ENCODE measurements at places on chromosomes 2 and 18. TPM values are rescaled to one million over a fixed set of nuclear protein-coding genes. Genes with fewer than 3 reads are reported as not detected.

DNA sequence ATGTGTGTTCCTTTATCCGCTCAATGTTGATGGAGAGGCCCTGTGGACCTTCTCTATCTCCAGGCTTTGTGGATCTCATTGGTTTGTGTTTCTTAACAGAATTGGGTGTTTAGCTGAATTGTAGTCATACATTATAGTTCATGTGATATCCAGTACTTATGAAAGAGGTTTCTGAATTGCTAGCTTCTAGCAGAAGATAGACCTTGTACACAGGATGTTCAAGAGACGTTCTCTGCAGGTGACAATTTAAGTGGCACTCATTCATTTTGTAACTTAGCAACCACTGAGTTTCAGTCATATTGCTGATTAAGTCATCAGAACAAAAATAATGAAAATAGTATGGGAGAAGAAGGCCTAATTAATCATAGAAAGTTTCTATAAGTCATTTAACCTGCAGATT lies 279.2 kb downstream of the ALPK2 start:
- H3K36me3 ChIP-seq, result no peaks in the 10 kb centered on the region
- no peaks in the 10 kb centered on the region for H3K27me3 ChIP-seq
- peak; percentile 23 for ATAC-seq
- H3K4me3 ChIP-seq, result no peak overlapping the region
- H3K4me1 ChIP-seq, result no peaks in the 10 kb centered on the region

- H3K4me3 ChIP-seq, result peak overlapping the region; percentile 79
- peaks cover 27% of the 10 kb centered on the region for H3K4me1 ChIP-seq
- H3K36me3 ChIP-seq, result peaks cover 11% of the 10 kb centered on the region
- H3K27ac ChIP-seq, result peak overlapping the region; percentile 99
- H3K27me3 ChIP-seq, result peaks cover 3% of the 10 kb centered on the region
Observed at GRCh38 chr2:203830304-203831055, 37.1 kb upstream of the CTLA4 start.

DNA sequence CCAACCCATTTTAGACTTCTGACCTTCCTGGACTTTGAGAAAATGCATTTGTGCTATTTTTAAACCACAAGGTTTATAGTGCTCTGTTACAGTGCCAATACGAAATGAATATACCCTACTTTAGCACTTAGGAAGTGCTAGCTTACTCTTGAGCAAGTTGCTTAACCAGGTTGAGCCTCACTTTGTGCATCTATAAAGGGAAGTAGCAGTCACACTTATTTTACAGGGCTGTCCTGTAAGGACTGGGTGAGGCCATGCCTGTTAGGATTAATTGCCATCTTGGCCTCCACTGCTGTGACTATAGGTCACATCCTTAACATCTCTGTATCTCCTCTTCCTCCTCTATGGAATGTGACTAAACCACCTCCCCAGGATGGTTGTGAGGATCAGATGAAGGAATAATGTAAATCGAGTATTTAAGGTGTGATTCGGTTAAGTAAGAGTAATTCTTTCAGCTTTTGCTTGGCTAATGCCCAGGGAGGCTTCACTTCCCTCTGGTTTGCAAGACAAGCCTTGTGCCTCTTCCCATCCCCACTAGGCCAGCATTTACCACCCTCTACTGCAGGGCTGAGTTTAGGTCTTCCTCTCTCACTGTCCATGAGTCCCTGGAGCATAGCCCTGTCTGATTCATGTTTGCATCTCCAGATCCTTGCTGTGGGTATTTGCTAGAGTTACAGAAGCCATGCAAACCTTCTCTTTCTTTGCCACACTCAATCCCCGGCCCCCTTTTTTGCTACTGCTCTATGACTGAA lies 341.2 kb downstream of the ZNF521 start:
- no peak for ATAC-seq
- peaks cover 4% of the 10 kb centered on the region for H3K27me3 ChIP-seq
- no peaks in the 10 kb centered on the region for H3K36me3 ChIP-seq
- no peak overlapping the region for H3K27ac ChIP-seq
- no peaks in the 10 kb centered on the region for H3K4me1 ChIP-seq

DNA sequence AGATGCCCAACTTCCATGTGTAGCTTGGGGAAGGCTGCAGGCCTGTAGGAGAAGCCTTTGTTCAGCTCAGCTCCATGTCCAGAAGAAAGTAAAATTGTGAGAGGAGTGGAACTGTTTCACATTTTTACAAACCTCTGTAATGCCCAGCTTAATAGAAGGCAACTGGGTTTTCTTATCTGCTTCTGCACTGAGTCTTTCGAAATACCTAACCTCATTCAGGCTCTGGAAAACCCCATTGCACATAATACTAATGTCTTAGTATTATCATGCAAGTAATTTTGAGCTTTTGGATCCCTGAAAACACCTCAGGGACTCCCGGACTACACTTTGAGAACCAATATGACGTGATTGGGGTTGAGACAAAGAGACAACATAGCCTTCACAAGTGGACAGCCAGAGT lies 5.8 kb downstream of the SMIM21 start:
- H3K4me3 ChIP-seq, result no peak overlapping the region
- no peak for ATAC-seq
- no peaks in the 10 kb centered on the region for H3K4me1 ChIP-seq
- H3K27me3 ChIP-seq, result peaks cover 21% of the 10 kb centered on the region

DNA sequence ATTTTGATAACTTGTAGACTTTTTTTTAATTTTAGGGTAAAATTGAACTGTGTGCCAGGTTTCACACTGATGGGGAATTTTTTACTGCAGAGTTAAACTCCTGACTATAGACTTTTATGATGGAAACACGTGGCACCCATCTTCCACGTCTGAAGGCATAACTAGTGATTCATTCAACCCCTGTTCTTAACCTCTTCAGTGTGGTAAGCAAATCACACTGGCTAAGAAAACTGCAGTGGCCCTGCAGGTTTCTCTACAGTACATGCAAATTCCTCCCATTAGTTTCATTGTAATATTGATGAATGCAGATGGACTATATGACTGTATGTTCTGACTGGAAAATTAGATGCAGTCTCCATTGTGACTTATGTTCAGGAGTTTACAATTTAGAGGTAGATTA lies 47.2 kb downstream of the SMAD4 start:
- peaks cover 18% of the 10 kb centered on the region for H3K4me1 ChIP-seq
- no peaks in the 10 kb centered on the region for H3K27me3 ChIP-seq
- H3K4me3 ChIP-seq, result no peak overlapping the region
- ATAC-seq, result peak; percentile 83
- H3K36me3 ChIP-seq, result peaks cover 98% of the 10 kb centered on the region
- H3K27ac ChIP-seq, result no peak overlapping the region

- H3K4me1 ChIP-seq, result peaks cover 3% of the 10 kb centered on the region
- H3K4me3 ChIP-seq, result no peak overlapping the region
- no peaks in the 10 kb centered on the region for H3K27me3 ChIP-seq
Observed at GRCh38 chr18:48992791-48993555, 42.2 kb upstream of the SMAD7 start.

- peaks cover 18% of the 10 kb centered on the region for H3K27me3 ChIP-seq
- no peak overlapping the region for H3K27ac ChIP-seq
- no peak for ATAC-seq
Observed at GRCh38 chr2:576292-576691, 100.9 kb downstream of the TMEM18 start.

BCL2L11 gene
- total RNA-seq, result 12.9 TPM

AMER3 gene
- total RNA-seq, result not detected

- H3K4me3 ChIP-seq, result no peak overlapping the region
- H3K27me3 ChIP-seq, result peaks cover 9% of the 10 kb centered on the region
- H3K36me3 ChIP-seq, result no peaks in the 10 kb centered on the region
Observed at GRCh38 chr2:108348816-108349570, 28.8 kb upstream of the SULT1C4 start.

- no peaks in the 10 kb centered on the region for H3K27me3 ChIP-seq
- no peak for ATAC-seq
- H3K4me3 ChIP-seq, result no peak overlapping the region
- no peak overlapping the region for H3K27ac ChIP-seq
- no peaks in the 10 kb centered on the region for H3K36me3 ChIP-seq
- peaks cover 5% of the 10 kb centered on the region for H3K4me1 ChIP-seq
Observed at GRCh38 chr2:195612611-195613495, 44.2 kb upstream of the SLC39A10 start.

DNA sequence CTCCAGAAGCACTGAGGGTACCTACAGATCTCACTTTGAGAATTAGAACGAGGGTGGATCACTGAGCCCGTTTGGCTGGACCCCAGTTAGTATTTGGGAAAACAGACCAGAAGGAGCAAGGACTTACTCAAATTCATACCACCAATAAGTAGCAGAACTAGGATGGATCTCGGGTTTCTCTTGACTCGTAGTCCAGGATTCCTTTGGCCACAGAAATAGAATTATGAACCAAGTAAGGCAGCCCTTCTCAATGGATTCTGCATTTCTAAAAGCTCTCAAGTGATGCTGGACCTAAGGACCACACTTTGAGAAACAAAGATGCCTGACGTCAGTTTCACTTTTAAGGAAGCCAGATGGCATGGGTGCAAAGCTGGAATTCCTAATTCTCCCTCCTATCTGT lies 153.0 kb downstream of the KLHL29 start:
- no peaks in the 10 kb centered on the region for H3K27me3 ChIP-seq
- H3K36me3 ChIP-seq, result no peaks in the 10 kb centered on the region

GRCh38 chr2:160294889-160295288 lies 94.8 kb upstream of the ITGB6 start:
- no peaks in the 10 kb centered on the region for H3K27me3 ChIP-seq
- H3K27ac ChIP-seq, result peak overlapping the region; percentile 51
- H3K36me3 ChIP-seq, result peaks cover 76% of the 10 kb centered on the region
- H3K4me1 ChIP-seq, result peaks cover 64% of the 10 kb centered on the region

NETO1 gene
- not detected for total RNA-seq

NPPC gene
- not detected for total RNA-seq

DNA sequence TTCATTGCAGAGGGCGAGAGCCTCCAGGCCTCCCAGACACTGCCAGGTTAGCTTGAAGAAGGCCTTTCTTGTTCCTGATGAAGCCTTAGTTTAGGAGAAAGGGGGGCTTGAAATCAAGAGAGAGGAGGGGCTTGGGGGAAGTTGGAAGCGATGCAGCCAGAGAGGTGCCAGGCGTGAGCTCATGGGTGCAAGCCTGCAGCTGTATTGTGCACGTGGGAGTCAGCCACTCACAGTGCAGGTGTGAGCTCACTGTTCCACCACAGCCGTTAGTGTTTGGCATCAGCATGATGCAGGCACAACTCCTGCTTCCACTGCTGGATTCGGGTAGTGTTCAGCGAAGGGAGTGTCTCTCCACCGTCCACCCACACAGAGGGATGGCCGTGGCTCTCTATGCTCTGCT lies 68.4 kb upstream of the ALPP start:
- peaks cover 8% of the 10 kb centered on the region for H3K36me3 ChIP-seq
- peak overlapping the region; percentile 50 for H3K4me3 ChIP-seq
- H3K27me3 ChIP-seq, result no peaks in the 10 kb centered on the region
- peaks cover 45% of the 10 kb centered on the region for H3K4me1 ChIP-seq
- ATAC-seq, result peak; percentile 74

FRZB gene
- total RNA-seq, result not detected

RNF152 gene
- total RNA-seq, result not detected

FER1L5 gene
- not detected for total RNA-seq

GRCh38 chr18:36348971-36349417 lies 51.5 kb downstream of the FHOD3 start:
- no peak for ATAC-seq
- no peaks in the 10 kb centered on the region for H3K4me1 ChIP-seq
- no peak overlapping the region for H3K27ac ChIP-seq
- H3K27me3 ChIP-seq, result peaks cover 32% of the 10 kb centered on the region
- H3K4me3 ChIP-seq, result no peak overlapping the region
- no peaks in the 10 kb centered on the region for H3K36me3 ChIP-seq

DNA sequence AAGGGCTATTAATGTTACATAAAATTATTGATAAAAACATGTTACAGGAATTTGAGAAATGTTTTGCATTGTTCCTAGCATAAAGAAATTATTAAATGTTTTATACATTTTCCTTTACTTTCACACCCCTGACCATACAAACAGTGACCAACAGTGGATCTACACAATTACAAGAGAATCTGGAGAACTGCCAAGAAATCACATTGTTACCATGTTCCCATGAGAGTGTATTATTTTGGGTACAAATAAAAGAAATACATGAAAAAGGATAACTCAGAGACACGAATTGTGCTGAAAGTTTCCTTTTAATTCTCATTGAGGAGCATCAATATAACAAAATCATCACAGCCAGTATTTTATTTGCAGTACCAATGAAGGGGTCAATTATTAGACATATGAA lies 150.1 kb downstream of the WDPCP start:
- H3K27me3 ChIP-seq, result no peaks in the 10 kb centered on the region
- H3K4me3 ChIP-seq, result no peak overlapping the region
- H3K4me1 ChIP-seq, result no peaks in the 10 kb centered on the region
- H3K27ac ChIP-seq, result no peak overlapping the region
- H3K36me3 ChIP-seq, result no peaks in the 10 kb centered on the region

ZNF385B gene
- total RNA-seq, result not detected

- no peak overlapping the region for H3K27ac ChIP-seq
- no peaks in the 10 kb centered on the region for H3K36me3 ChIP-seq
- H3K27me3 ChIP-seq, result no peaks in the 10 kb centered on the region
- no peak for ATAC-seq
- H3K4me3 ChIP-seq, result no peak overlapping the region
- H3K4me1 ChIP-seq, result no peaks in the 10 kb centered on the region
Observed at GRCh38 chr2:24438106-24438505, 52.9 kb upstream of the NCOA1 start.

DNA sequence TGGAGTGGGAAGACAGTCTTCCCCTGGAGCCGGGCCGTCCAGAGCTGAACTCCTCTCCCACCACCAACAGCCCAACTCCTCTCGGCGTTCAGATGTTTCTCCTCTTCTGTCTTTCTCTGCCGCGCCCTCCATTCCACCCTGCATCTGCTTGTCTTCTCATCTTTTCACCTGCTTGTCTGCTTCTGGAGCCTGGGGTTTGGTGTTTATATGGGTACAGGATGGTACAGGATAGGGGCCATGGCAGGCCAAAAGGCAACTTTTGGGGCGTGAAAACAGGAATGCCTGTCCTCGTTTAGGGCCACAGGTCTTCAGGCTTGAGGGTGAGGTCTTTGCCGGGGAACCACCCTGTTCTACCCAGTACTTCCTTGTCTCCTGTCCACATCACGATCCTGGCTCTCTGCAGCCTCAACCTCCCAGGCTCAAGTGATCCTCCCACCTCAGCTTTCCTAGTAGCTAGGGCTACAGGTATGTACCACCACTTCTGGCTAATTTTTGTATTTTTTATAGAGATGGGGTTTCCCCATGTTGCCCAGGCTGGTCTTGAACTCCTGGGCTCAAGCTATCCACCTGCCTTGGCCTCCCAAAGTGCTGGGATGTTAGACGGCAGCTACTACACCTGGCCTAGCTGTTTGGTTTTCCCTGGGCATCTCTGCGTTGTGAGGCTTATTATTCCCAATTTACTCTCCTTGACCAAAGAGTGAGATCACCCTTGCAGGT lies 60.8 kb upstream of the REL start:
- no peaks in the 10 kb centered on the region for H3K27me3 ChIP-seq
- no peak for ATAC-seq
- H3K4me3 ChIP-seq, result peak overlapping the region; percentile 80

DNA sequence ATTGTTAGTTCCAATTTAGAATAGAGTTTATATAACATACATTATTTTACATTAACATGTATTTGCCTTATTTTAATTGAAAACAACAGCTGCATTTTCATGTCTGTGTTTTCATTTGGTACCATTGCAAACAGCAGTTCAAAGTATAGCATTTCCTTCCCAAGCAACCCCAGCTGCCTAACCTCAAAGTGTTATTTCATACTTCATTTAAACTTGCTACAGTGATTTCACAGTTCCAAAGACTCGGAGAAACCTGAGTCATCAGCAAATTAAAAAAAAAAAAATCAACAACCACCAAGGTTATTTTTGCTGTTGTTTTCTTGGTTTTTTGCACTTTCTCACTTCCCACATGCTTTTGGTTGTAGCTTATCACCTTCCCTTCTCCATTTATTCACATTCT lies 236.5 kb upstream of the SPHKAP start:
- no peak for ATAC-seq
- no peaks in the 10 kb centered on the region for H3K4me1 ChIP-seq
- H3K27ac ChIP-seq, result no peak overlapping the region
- H3K4me3 ChIP-seq, result no peak overlapping the region

DLX2 gene
- not detected for total RNA-seq
